Natural killer cell treated with Interleukin-12 subunit alpha and Interleukin-12 subunit beta and Interleukin-15 and Interleukin-18, amount 100 ng/mL, for 72 hours (primary cell): ENCODE measurements at places on chromosomes 4 and X. TPM values are rescaled to one million over a fixed set of nuclear protein-coding genes. Genes with fewer than 3 reads are reported as not detected.

S100G gene
- not detected for total RNA-seq

CFAP99 gene
- total RNA-seq, result not detected

CLGN gene
- not detected for total RNA-seq

ETDB gene
- total RNA-seq, result not detected

GRCh38 chr4:32560306-32560705 lies 1840.1 kb downstream of the PCDH7 start:
- no peaks in the 10 kb centered on the region for H3K4me1 ChIP-seq
- no peak for DNase-seq
- peaks cover 4% of the 10 kb centered on the region for H3K36me3 ChIP-seq
- H3K27ac ChIP-seq, result no peak overlapping the region
- H3K4me3 ChIP-seq, result no peak overlapping the region

DNA sequence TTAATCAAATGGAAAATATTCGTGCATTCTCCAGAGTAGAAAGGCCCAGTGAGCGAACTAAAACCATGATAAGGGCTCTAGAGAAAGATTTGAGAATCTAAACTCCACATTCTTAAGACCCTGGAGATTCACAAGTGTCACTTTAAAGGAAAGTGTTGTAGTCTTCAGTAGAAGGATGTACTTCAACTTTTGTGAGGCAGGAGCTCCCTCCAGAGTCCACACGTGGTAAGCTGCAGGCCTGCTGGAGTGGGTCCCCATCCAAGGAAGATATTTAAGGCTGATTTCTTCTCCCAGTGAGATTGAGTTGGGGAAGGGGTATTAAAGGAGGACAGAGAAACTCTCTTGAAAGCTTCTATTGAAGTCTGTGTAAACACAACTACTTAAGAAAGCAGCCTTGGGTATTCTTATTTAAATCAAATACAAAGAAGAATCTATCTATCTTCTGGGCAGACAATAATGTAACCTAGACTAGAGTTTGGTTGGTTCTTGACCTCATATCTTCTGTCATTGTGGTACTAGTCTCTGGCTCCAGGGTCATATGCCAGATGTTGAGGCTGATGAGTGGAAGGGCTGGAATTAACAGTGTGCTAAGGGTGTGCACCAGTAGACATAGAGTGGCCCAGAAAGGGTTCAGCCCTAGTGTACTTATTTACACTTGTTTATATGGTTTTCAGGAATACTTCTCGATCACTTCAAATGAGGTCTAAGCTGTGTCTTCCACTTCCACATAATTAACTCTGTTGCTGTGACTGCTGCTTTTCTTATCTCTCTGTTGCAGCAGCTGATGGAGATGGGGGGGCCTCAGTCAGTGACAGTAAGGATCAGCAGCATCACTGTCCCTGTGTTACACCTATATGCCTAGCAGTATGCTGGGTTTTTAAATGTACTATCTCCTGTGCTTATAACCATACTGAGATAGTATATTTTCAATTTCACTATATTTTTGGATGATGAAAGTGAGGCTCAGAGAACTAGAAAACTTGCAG lies 76.1 kb downstream of the HMGB2 start:
- H3K27me3 ChIP-seq, result no peaks in the 10 kb centered on the region
- H3K4me1 ChIP-seq, result peaks cover 5% of the 10 kb centered on the region

GRCh38 chrX:129522184-129523078 lies 859 bp downstream of the SMARCA1 start:
- peaks cover 5% of the 10 kb centered on the region for H3K4me1 ChIP-seq
- H3K4me3 ChIP-seq, result peak overlapping the region; percentile 77
- H3K36me3 ChIP-seq, result no peaks in the 10 kb centered on the region
- no peak overlapping the region for H3K27ac ChIP-seq
- DNase-seq, result no peak
- peaks cover 21% of the 10 kb centered on the region for H3K27me3 ChIP-seq

DNA sequence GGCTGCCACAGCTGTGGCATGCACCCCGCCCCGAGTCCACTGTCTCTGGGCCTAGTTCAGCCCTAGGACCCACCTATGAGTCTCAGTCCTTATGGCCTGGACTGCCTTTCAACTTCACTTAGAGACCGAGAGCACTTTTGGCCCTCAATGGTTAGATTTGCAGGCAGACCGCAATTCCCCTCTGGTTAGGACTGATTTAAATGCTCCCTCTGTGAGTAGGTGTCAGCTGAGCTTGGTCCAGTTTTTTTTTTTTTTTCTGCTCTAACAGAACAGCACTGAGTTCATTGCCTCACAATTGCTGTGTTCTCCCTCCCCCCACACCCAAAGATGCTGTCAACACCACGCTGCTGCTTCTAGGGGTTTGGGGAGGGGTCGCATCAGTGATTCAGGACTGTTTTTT lies 143.2 kb downstream of the BMP15 start:
- H3K36me3 ChIP-seq, result no peaks in the 10 kb centered on the region
- H3K4me3 ChIP-seq, result no peak overlapping the region
- no peak for DNase-seq
- H3K27me3 ChIP-seq, result peaks cover 8% of the 10 kb centered on the region
- no peaks in the 10 kb centered on the region for H3K4me1 ChIP-seq
- H3K27ac ChIP-seq, result no peak overlapping the region

DNA sequence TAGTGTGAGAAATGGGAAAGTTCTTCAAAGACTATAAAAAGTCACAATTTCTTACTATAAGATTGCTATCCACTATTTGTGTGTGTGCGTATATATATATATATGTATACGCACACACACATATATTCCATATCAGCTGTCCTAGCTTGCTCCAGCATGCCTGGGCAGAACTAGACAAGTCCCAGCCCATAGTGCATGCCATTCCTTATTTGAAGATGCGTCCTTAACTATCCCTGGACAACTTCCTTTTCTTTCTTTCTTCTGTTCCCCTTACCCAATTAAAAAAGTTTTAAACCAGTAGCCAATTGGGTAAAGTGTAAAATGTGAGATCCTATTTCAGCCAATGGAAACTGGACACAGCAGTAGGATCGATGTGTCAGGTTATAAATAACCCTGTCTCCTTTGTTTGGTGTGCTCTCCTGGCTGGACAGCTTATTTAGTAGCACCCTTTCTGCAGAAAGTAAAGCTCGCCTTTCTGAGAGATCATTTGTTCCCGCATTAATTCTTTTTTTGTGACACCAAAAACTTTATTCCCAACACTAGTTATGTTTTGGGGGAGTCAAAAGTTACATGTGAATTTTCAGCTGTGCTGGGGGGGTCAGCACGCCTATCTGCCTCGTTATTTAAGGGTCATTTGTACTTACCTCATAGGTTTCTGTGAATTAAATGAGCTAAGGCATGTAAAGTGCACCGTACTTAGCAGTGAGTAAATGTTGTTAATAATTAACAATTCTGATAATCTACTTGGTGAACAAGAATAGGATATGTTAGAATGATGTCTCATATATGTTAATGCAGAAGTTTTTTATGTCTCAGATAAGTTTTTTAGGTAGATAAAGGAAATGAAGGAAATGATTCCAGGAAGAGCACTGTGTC lies 40.9 kb downstream of the KDM6A start:
- H3K4me1 ChIP-seq, result peaks cover 26% of the 10 kb centered on the region
- no peaks in the 10 kb centered on the region for H3K36me3 ChIP-seq

GRCh38 chrX:118464501-118464900 lies 31.1 kb upstream of the DOCK11 start:
- no peak overlapping the region for H3K4me3 ChIP-seq
- H3K27me3 ChIP-seq, result no peaks in the 10 kb centered on the region
- no peaks in the 10 kb centered on the region for H3K4me1 ChIP-seq

DNA sequence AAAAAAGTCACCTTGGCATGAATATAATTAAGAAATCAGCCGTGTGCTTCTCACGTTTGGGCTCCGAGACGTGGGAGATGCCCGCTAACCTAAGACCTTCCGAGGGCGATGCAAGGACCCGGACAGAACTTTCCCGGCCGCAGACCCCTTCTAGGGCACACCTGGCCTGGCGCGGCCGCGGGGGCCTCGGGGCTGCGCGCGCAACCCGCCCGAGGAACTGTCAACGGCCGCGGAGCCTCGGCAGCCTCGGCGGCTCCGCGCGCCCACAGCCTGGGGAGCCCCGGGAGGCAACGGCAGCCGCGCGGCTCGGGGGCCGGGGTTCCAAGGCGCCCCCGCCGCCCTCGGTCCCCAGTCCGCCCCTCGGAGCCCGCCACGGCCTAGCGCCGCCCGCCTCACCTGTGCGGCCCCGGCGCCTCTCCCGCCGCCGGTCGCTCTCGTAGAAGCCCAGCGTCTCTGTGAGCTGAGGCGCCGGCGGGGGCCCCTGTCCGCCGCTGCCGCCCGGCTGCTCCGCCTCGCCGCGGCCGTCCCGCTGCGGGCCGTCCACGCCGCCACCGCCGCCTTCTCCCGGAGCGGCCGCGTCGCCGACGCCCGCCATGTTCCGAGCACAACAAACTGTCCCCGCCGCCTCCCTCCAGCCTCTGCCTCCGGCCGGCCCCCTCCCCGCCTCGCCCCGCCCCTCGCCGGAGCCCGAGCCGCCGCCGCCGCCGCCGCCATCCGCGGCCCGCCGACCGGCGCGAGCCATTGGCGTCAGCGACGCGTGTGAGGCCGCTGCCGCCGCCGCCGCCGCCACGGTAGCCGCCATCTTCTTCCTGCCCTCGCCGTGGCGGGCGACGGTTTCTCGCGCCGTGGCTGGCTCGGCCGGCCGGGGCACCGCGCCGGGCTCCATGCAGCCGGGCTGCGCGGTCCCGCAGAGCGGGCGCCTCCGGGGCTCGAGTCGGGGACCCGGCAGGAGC lies at the start of gene TAPT1:
TSS of gene TAPT1 (minus strand) at position 609 of the 953 bp plus-strand sequence. CDS start at position 595, 14 bp downstream.
- peak within 1 kb of the TSS; percentile 91 for H3K4me3 ChIP-seq
- H3K36me3 ChIP-seq, result no peaks in the 10 kb centered on the region
- peak within 1 kb of the TSS; percentile 93 for H3K27ac ChIP-seq

- H3K27me3 ChIP-seq, result peaks cover 16% of the 10 kb centered on the region
- H3K36me3 ChIP-seq, result peaks cover 6% of the 10 kb centered on the region
- no peak overlapping the region for H3K27ac ChIP-seq
- no peaks in the 10 kb centered on the region for H3K4me1 ChIP-seq
- H3K4me3 ChIP-seq, result no peak overlapping the region
Observed at GRCh38 chrX:1877780-1878179, 262.9 kb downstream of the ASMT start.

DNA sequence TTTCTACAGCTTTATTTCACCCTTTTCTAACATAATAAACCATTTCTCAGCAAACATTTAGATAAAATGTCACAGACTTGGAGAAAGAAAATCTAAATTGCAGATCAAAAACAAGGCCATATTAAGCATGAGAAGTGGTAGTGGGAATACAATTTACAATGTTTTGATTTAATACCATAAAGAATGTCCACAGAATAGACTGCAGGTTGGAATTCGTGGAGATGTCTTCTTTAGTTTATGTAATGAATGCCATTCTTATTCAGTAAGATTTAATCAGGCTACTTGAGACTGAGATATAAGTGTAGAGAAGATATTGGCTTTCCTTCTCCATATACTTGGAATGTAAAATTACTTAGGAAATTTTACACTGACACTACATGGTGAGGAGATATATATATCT lies 91.9 kb upstream of the ZFP42 start:
- no peak for DNase-seq
- H3K4me3 ChIP-seq, result no peak overlapping the region
- H3K4me1 ChIP-seq, result no peaks in the 10 kb centered on the region
- no peaks in the 10 kb centered on the region for H3K27me3 ChIP-seq
- H3K27ac ChIP-seq, result no peak overlapping the region

GRCh38 chrX:144616317-144616716 lies 631.0 kb upstream of the SPANXN1 start:
- no peak overlapping the region for H3K27ac ChIP-seq
- no peaks in the 10 kb centered on the region for H3K4me1 ChIP-seq

DNA sequence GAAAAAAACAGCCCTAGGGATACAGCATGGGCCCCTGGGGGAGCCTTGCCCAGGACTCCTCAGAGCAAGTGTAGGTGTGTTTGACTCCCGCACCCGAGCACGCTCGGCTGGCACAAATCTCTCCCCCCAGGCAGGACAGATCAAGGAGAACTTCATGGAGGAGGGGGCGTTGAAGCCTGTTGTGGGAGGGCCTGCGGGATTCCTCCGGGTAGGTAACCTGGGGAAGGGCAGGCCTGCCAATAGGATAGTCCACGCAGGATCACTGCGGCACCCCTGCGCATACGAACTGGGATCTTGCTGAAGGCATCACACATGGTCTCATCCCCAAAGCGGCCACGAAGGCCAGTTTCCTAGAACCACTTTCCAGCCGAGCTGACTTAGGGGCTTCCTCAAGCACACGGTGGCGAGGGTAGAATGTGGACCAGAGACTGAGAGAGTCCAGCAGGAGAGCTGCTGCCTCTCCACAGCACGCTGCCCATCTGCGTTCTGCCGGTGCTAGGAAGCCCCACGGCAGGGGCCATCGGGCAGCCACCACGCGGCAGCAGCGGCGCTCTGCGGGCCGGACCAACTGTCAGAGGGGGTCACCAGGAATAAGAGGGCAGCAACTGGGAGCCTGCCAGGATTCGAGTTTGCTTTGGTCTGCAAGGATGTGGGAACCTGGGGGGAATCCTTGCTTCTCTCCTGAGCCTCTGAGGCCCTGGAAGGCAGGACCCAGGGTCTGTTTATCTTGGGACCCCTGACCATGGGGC lies 56.8 kb downstream of the WFS1 start:
- DNase-seq, result no peak
- H3K4me1 ChIP-seq, result peaks cover 8% of the 10 kb centered on the region
- H3K27me3 ChIP-seq, result peaks cover 24% of the 10 kb centered on the region
- H3K27ac ChIP-seq, result no peak overlapping the region

GRCh38 chrX:81241753-81242152 lies 39.9 kb downstream of the SH3BGRL start:
- DNase-seq, result no peak
- H3K4me1 ChIP-seq, result peaks cover 10% of the 10 kb centered on the region
- H3K27ac ChIP-seq, result no peak overlapping the region
- H3K27me3 ChIP-seq, result no peaks in the 10 kb centered on the region

DNA sequence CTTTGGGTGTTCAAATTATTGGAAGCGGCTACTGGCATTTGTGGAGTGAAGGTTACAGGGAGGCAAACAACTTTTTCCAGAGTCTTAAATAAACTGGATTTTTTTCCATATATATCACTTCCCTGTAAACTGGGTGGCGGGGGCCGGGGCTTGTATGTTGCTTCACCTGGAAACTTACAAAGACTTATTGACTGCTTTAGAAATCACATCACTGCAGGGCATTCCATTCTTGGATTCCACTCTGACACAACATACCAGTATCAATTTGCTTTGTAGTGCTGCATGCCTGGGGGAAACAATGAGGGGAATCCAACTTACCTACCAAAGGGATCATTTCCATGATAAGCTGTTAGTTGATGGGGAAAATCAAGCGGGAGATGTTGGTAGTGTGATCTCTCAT lies 21.7 kb upstream of the FAM156A start:
- no peaks in the 10 kb centered on the region for H3K36me3 ChIP-seq
- no peak for DNase-seq
- no peaks in the 10 kb centered on the region for H3K4me1 ChIP-seq
